ENCODE measurements at places on chromosomes 2 and 18.

- no peak for DNase-seq
Measured at GRCh38 chr2:239459056-239459455, 58.2 kb upstream of the HDAC4 start.

DNA sequence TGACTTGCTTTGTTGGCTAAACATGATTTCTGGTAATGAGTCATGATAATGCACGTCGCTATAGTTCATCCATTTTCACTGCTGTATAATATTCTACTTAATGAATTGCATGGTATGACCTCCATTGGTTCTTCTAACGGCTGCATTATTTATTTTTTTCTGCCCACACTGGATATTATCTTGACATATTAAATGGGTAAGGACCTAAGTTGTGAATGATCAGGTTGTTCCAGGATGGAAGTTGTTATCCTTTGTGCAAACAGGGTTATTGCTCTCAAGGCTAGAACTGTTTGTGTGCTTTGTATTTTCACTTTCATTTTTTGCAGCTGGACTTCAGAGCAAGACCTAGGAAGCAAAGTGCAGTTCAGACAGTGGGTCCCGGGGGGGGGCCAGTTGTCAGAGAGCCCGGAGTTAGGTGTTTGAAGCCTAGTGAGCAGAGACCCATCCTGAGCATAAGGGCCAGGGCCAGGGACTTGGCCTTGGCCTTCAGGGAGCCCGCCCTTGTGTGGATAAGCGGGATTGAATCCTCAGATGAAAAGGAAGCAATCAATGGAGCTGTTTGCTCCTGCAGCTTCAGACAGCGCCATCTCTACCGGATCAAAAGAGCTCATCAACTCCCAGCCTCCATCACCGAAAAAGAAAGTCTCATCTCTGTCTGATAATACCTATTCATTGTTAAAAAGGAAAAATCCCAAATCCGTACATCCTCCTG lies 48.2 kb downstream of the AGAP1 start:
- no peak for DNase-seq

- DNase-seq, result no peak
Measured at GRCh38 chr2:54047091-54047490, 68.3 kb upstream of the ACYP2 start.

GRCh38 chr2:219997341-219997851 lies 370.0 kb downstream of the SLC4A3 start:
- peak; percentile 59 for DNase-seq

- peak; percentile 54 for DNase-seq
Measured at GRCh38 chr2:11949732-11950523, 203.5 kb downstream of the LPIN1 start.

GRCh38 chr18:34222307-34223163 lies 2.2 kb downstream of the NOL4 start:
- peak; percentile 2 for DNase-seq

GRCh38 chr2:29259221-29259620 lies 144.0 kb downstream of the CLIP4 start:
- peak; percentile 40 for DNase-seq

GRCh38 chr2:105974812-105975211 lies 219.3 kb downstream of the UXS1 start:
- no peak for DNase-seq

DNA sequence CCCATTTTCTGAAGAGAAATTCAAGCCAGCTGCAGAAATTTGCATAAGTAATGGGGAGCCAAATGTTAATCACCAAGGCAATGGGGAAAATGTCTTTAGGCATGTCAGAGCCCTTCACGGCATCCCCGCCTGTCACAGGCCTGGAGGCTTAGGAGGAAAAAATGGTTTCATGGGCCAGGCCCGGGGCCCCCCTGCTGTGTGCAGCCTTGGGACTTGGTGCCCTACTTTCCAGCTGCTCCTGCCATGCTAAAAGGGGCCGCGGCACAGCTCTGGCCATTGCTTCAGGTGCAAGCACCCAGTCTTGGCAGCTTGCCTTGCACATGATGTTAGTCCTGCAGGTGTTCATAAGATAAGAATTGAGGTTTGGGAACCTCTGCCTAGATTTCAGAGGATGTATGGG lies 1235.7 kb downstream of the DPP10 start:
- no peak for DNase-seq

DNA sequence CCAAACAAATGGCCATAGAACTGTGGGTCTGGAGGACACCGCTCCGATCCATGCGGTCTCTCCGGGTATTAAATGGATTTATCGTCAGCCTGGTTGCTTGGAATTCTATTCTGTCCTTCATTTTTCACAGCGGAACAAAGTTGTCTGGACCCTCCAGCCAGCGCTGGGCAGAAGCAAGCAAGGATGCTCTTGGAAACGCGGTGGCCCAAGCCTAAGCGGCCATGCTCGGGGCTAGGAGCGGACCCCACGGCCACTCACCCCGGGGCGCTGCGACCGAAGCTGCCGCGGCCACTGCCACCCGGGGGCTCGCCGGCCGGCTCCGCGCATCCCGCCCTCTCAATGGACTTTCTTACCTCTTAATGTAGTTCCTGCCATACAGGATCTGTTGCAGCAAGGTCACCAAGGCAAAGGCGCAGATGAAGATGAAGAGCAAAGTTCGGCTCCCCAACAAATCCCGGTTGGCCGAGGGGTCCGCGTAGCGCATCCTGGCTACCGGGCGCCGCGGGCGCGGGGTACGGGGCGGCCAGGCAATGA lies 761 bp downstream of the ST8SIA5 start:
- no peak for DNase-seq

GRCh38 chr2:151052850-151053660 lies 208.6 kb downstream of the RBM43 start:
- DNase-seq, result peak; percentile 23

DNA sequence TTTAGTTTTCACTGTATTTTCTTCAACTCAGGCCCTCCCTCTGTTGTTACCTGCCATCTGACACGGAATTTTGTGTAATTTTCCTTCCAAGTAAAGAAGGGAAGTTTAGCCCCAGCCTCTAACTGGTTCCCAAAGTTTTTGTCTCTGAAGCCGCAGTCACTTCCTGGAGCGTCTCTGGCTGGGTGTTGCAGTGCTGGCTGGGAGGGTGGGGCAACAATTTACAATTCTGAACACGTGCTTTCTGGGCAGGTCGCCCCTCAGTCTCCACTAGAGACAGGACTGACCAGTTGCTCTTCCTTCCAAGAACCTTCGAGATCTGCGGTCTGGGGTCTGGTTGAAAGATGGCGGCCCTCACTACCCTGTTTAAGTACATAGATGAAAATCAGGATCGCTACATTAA lies 3.5 kb downstream of the CNDP2 start:
- DNase-seq, result no peak

DNA sequence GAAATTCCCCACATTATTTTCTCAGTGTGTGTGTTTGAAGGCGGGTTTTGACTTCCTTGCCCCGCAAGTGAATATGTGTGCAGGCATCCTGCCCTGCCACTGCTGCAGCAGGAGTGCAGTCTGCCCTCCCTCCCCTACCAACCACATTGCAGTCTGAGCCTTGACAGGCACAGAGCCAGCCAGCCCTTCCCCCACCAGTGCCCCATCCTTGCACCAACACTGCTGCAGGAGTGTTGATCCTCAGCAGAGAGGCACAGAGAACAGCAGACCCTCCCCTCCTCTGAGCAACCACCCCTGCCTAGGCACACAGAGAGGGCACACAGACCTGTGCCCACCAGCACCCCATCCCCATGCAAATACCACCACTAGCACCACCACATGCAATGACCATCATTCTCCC lies 683.0 kb upstream of the PKDCC start:
- no peak for DNase-seq

- DNase-seq, result no peak
Measured at GRCh38 chr2:30380824-30381223, 66.2 kb upstream of the LCLAT1 start.

- no peak for DNase-seq
Measured at GRCh38 chr2:217386041-217386440, 526.2 kb upstream of the TNP1 start.

DNA sequence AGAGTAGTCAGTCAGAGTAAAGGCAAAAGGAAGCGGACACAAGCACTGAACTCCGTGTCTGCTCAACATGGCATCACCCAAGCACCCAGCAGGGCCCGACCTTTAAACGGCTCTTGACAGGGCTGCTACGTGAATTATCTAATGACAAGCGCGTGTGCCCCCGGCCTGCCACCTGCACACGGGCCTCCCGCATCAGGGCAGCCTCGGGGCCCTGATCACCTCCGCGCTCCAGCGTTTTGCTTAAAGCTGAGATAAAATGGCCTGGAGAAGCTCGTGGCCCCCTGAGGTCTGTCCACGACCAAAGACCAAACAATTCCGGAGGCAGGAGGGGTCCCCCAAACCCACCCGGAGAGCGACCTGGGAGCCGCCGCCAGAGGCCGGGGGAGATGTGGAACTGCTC lies 376 bp downstream of the NDUFA10 start:
- DNase-seq, result no peak

DNA sequence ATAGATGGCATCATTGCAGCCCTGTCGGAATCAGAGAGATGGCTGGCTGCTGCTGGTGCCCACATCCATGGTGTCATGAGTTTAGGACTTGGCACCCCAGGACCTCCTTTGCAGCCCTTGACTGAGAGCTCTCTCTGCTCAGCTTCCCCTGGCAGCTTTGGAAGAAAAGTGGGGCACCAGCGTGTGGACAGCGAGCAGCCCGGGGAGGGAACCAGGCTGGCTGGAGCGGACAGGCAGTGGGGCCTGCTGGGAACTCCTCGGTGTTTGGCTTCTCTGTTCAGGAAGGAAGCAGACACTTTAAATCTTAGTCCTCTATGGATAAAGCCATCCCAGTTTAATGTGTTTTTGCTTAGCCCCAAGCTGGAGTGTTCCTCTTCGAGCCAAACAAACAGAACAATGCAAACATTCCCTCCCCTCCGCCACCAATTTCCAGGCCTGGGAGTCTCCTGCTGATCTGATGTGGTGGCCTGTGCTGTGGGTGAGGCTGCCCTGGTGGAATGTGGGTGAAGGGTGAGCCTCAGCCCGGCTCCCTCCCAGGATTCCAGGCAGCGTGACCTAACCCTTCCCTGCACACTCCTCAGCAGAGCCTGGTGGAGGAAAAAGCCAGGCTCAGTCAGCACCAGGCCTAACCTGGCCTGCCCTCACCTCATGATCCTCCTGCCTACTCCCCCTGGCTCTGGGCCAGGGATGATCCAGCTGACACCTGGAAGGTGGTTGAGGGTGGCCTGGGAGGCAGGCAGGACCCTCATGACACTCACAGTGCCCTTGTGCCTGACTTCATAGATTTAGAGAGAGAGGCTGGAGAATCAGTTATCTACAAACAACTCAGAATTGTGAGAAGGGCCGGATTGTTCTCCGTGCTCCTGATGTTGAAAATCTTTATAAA lies 21.6 kb upstream of the ITGB6 start:
- DNase-seq, result peak; percentile 62

- no peak for DNase-seq
Measured at GRCh38 chr2:219297766-219298456, 11.3 kb downstream of the PTPRN start.

DNA sequence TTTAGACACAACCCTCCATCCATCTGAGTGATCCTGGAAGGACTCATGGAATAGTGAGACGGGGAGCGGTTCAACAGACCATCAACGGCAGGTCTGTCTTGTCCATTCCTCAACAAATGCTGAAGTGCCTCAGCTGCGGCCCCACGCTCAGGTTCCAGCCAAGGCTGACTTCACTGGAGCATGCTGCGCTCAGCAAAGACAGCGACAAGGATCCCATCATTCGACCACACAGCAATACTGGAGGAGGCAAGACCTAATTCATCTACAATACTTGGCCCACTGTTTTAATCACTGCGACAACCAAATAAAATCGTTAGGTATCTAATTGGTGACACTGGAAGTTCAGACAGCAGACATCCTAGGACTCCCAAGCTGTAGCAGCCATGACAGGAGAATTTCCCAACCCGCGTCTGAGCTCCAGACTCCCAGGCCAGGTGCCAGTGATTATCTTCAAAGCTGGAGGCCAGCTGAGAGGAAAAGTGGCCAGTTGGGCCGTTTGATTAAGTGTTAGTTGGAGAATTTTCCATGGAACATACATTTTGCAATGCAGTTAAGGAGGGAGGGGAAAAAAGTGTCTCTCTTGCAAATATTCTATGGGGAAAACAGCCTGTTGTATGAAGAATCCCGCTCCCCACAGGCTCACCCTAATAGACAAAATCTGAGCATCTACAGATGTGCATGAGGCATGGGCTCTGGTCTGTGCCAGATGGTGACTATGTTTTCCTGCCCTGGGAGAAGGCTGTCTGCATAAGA lies 92.5 kb upstream of the SLC35G4 start:
- DNase-seq, result peak; percentile 80

DNA sequence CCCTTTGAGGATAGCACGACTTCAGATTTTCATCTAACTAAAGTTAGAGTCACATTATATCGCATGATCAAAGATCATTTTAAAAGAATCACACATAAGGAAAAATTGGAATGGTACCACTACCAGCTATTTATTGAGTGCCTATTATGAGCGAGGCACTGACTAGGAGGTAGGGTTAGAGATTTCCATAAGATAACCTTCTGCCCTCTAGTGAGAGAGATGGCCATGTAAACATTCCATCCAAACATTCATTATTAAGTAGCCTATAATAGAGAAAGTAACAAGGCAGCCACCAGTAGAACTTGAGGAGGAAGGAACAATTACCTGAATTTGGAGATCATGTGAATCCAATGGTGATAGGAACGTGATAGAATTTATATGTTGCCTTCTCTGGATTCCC lies 25.4 kb upstream of the GLS start:
- no peak for DNase-seq

- DNase-seq, result peak; percentile 61
Measured at GRCh38 chr2:36413218-36413617, 57.6 kb downstream of the CRIM1 start.

GRCh38 chr2:229407170-229407569 lies 136.1 kb upstream of the PID1 start:
- DNase-seq, result peak; percentile 16

- DNase-seq, result no peak
Measured at GRCh38 chr2:229107601-229108000, 163.5 kb downstream of the PID1 start.

GRCh38 chr18:36203360-36203895 lies 16.1 kb downstream of the MOCOS start:
- no peak for DNase-seq
